Frontal cortex (tissue), 4 donors: ENCODE measurements at places on chromosomes 5 and 9. TPM values are rescaled to one million over a fixed set of nuclear protein-coding genes. Genes with fewer than 3 reads are reported as not detected.

PDE8B gene
- total RNA-seq, result 7.3 TPM

THOC3 gene
- 42.0 TPM for total RNA-seq

SPOCK1 gene
- 37.9 TPM for total RNA-seq

ROPN1L gene
- 1.2 TPM for total RNA-seq

OTULIN gene
- 11.4 TPM for total RNA-seq

ABLIM3 gene
- 10.6 TPM for total RNA-seq

JAKMIP2 gene
- total RNA-seq, result 56.3 TPM

CDH9 gene
- total RNA-seq, result 31.4 TPM

KIF12 gene
- 0.82 TPM for total RNA-seq

PRRC1 gene
- 48.5 TPM for total RNA-seq
